Stimulated activated naive CD8-positive, alpha-beta T cell treated with anti-CD3 and anti-CD28 coated beads, Interleukin-15, Interleukin-2, amounts not matched to agents 100 U/mL and 50 U/mL, for 24 hours (primary cell): ENCODE measurements at places on chromosomes 2 and 18.

DNA sequence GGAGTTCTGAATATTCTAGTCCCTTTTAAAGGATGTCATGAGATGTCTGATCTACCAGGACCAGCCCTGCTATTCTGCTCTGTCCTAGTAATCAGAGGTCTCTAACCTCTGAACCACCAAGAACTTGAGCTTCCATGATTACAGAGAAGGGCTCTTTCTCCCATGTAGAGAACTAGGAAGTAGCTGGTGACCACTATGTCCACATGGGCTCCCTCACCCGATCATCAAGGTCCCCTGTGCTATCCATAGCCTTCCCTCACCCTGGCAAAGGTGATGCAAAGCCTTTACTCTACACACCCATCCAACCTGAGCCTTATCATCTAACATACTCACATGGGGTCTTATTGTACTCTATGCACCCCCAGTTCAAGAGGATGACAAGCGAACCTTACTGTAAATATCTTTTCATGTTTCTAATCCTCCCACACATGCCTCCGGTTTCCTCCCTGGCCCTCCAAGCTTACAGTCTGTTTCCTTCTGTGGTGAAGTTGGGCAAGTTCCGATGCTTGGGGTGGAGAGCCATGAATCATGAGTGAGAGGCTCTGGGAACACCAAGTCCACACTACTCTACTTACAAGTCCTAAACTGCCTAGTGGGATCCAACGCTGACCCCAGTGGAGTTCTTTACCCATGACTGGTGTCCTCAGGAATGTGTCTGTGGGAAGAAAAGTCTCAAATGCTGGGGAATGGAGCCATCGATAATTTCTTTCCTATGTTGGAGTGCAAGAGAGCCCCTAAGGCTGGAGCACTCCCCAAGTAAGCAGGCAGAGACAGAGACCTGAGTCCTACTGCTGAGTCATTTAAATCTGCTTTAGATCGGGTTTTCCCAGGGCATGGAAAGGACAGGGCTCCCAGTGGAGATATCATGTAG lies 73.3 kb upstream of the KLF7 start:
- peak; percentile 54 for DNase-seq

- DNase-seq, result no peak
Observed at GRCh38 chr2:95051626-95052025, 26.1 kb downstream of the MAL start.

DNA sequence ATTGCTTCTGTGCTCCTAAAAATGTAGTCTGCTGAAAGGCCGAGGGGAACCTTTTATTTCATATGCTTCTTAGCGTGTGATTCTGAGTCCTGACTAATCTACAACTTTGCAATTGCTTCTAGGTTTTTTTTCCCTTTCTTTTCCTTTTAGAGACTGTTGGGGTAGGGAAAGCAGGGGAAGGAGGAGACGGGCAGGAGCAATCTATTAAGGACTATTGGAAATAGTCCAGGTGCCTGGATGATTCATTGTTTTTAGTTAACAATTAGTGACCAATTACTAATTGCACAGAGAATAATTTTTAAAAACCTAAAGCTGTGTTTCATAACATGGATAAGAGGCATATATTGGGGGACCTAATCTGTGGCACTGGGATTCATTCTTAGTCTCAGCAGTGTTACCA lies 49.4 kb upstream of the STON1 start:
- DNase-seq, result no peak

GRCh38 chr2:181440344-181440743 lies 16.8 kb upstream of the ITGA4 start:
- no peak for DNase-seq

- no peak for DNase-seq
Observed at GRCh38 chr2:222969491-222969890, 82.5 kb upstream of the KCNE4 start.

- DNase-seq, result no peak
Observed at GRCh38 chr2:181022652-181023051, 42.2 kb downstream of the UBE2E3 start.

GRCh38 chr18:12076424-12077140 lies 17.1 kb upstream of the ANKRD62 start:
- DNase-seq, result no peak

DNA sequence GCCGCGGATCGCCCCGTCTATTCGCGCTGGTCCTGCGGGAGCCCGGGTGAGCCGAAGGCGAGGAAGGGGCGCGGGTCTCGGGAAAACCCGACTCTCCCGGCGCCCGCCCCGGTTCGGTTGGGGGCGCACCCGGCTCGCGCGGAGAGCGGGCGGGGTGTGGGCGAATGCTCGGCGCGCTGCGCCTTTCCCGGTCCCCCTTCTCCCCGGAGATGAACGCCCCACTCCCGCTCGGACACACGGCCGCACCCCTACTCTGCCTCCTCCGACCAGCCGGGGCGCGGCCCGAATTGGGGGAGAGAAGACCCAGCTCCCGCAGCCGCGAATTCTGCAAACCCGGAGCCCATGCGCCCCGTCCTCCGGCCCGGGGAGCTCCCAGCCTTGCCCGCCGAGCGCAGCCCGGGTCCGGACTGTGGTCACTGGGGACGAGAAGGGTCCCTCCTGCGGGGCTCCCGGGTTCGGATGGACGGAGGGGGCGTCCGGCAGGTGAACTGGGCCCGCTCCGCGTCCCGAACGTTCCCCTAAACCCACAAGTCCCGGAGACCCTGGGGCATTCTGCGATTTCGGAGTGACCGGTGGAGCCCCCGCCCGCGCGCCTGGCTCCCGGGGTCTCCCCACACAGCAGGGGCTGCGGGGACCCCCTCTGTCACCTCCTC lies 734 bp downstream of the KCNG2 start:
- DNase-seq, result no peak

DNA sequence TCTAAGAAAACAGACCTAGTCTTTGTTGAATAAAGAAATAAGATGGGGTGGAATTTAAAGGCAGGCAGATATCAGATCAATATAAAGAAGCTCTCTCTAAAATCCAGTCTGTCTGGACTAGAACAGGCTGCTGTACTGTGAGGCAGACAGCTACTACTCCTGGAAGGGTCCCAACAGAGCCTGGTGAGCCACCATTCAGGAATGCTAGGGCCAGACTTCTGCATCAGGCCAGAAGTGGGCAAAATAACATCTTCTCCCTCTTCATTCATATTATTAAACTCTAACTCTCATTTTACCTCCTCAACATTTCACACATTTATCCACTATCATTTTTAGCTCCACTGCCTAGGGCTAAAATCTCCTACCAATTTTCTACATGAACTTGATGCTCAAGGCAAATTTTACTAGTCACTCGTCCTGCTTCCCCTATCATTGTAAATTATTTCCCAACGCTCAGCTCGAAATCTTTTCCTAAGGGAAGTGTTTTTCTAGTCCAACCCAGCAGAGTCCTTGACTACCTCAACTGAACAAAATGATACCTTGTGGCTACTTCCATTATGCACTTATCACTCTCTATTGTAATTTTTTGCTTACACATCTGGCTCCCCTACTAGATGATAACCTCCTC lies 45.2 kb upstream of the GLS start:
- no peak for DNase-seq

DNA sequence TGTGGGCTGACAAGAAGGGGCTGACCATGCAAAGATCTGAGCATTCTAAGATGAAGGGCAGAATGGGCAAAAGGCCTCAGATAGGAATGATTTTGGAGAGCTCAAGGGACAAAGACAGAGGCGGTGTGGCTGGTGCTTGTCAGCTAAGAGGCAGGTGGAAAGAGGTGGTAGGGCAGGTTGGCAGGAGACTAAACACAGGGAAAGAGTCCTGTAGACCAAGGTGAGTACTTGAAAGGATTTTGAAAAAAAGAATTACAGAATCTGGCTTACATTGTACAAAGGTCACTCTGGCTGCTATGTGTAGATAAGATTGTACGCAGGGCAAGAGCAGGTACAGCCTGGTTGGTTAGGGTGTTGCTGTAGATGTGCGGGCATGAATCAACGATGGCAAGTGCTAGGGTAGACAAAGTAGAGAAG lies 50.6 kb downstream of the STK39 start:
- no peak for DNase-seq

GRCh38 chr2:202154613-202155012 lies 81.6 kb downstream of the KIAA2012 start:
- DNase-seq, result no peak

DNA sequence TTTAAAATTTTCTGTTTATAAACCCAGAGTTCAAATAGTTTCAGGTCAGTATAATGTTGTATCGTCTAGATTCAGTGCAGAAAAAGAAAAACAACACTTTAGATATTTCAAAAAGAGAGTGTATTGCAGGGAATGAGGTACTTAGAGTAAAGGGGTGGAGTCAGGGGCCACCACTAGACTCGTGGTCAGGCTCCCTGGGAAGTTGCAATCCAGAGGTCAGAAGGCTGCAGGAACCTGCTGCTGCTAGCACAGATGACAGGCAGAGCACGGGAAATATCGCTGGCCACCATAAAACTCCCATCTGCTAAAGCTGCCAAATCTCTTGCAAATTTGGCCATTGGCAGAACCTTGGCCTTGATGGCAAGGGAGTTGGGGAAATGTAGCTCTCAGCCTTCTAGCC lies 64.6 kb downstream of the THNSL2 start:
- DNase-seq, result no peak

DNA sequence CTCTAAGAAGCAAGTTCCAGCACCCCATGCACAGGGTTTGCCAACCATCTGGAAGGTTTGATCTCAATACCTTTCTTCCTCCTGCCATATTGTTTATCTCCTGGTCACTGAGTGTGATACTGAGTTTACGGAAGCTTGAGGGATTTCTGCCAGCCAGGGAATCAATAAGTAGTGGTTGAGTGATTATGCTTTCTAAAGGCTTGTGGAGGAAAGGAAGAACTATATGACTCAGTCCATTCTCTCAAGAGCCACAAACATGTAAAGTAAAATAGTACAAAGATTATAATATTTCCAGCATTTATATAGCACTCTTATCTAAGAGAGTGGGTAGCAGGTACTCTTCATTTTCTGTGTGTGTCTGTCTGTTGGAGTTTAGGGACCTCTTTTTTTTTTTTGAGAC lies 49.2 kb downstream of the SLC4A3 start:
- no peak for DNase-seq

DNA sequence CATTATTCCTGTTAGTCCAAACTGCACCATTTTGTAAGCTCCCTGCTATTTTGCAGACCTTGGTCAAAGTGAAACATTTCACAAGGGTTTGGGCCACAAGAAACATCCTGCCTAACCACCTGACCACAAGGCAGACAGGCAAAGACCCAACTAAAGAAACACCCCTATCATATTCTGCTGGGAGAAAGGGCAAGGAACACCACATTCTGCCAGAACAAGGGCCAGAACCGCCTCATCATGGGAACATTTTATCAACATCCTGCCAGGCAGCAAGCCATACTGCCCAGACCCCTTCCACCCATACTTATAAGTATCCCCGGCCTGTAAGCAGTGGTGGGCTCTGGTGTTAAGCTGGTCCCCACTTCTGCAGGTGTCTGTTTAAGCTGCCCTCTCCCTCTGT lies 12.0 kb upstream of the RAB31 start:
- no peak for DNase-seq

DNA sequence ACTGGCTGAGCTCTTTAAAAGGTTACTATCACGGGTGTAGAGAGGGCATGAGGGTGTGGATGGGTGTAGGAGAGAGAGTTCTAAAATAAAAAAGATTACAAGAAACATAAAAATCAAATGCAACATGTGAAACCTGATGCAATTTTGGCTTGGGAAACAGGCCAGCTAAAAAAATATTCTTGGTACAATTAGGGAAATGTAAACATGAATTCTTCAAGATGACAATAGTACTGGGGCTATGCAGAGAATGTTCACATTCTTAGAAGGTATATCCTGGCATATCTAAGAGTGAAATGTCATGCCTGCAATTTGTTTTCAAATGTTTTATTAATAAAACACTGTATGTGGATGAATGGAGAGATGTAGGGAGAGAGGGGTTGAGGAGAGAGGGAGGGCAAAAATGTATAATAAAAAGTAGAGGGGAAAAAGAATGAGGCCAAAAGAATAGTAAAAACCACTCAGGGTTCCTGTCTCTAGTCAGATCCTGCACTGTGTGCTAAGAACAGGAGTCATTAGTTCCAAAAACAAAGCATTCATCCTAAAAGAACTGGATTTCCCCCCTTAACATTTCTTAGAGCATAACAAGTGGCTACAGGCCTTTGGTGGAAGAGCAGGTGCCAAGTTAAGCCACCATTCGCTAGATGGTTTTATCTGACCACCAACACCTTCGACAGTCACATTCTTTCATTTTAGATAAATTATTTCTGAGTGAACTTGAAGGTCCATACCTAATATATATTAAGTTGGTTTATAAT lies 77.3 kb downstream of the LPIN2 start:
- no peak for DNase-seq

DNA sequence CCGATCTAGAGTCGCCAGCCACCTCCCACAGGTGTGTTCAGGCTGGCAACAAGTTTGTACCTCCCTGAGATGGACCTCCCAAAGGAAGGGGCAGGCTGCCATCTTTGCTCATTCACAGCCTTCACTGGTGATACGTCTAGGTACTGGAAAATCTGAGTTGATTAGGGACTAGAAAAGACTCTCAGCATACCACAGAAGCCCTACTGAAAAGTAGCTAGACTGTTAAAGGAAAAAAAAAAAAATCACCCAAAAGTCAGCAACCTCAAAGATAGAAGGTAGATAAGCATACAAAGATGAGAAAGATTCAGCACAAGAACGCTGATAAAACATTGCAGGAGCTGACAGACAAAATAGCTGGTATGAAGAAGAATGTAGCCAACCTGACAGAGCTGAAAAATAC lies 128.6 kb upstream of the WDR75 start:
- DNase-seq, result no peak

DNA sequence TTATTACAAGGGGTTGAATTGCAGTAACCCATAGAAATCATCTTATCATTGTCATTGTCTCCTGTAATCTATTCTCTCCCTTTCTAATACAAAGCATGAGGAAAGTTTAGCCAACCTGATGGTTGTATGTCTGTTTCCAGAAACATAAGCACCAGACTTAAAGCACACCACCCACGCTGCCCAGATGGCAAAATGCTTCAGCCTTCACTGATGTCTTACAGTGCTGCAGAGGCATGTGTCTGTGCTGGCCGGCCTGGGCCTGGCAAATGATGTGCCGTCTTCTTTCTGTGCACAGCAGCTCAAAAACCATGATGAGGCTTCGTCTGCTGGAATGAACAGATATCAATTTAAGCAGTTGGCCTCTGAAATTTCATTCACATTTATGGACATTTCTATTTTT lies 443.0 kb upstream of the RGPD4 start:
- DNase-seq, result no peak

- DNase-seq, result peak; percentile 69
Observed at GRCh38 chr2:233399306-233400225, 45.3 kb downstream of the DGKD start.

DNA sequence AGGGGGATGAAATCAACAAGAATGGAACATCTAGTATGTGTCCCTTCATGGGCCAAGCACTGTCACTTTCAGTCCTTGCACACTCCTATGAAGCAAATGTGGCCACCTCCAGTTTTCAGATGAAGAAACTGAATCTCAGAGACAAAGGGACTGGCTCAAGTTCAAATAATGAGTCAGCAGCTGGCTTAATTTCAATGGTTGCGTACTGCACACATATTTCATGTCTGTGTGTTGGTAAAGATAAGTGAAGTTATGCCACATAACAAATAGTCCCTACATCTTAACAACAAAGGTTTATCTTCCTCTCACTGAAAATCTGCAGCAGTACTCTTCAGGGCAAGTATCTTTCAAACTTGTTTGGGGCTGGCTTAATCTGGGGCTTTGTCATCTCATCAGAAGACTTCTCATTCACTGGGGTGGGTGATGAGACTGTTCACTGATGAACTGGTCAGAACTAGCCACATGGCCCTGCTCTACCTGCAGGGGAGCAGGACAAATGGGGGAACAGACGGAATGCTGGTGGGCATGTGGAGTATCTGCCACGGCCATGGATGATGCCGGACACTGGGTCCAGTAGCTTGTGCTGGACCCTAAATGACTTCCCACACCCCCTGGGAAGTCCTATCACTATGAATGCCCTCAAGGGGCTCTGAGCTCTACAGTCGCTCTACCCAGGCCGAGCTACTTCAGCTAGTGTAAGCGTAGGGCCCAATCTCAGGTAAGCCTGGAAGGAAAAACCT lies 263.2 kb downstream of the CYP26B1 start:
- DNase-seq, result no peak
